ENCODE measurements at places on chromosomes 1 and 21. TPM values are rescaled to one million over a fixed set of nuclear protein-coding genes. Genes with fewer than 3 reads are reported as not detected.

The FCRL6 gene
- total RNA-seq: 0.55 TPM

The CHI3L1 gene
- not detected for total RNA-seq

The EXTL2 gene
- total RNA-seq: 3.0 TPM

The MSH4 gene
- total RNA-seq: 0.20 TPM

The SPATA45 gene
- not detected for total RNA-seq

The ITLN2 gene
- not detected for total RNA-seq

The ATF3 gene
- total RNA-seq: 7.8 TPM

The LCE2B gene
- not detected for total RNA-seq

The TRNAU1AP gene
- 4.1 TPM for total RNA-seq

The OR10R2 gene
- total RNA-seq: not detected

The PLEKHN1 gene
- total RNA-seq: not detected

The NDC1 gene
- 1.1 TPM for total RNA-seq

The CFHR4 gene
- not detected for total RNA-seq

The HNRNPCL1 gene
- not detected for total RNA-seq

The PRAMEF12 gene
- not detected for total RNA-seq

The TSPAN2 gene
- 16.4 TPM for total RNA-seq

The NDUFS2 gene
- total RNA-seq: 171 TPM

The ADCY10 gene
- total RNA-seq: 0.27 TPM

The SMCP gene
- not detected for total RNA-seq

The LRRC3 gene
- total RNA-seq: 4.6 TPM

The DCST1 gene
- total RNA-seq: not detected

The STUM gene
- total RNA-seq: 2.7 TPM

The ZNF678 gene
- 5.2 TPM for total RNA-seq

The AMY2A gene
- total RNA-seq: not detected

The CD247 gene
- total RNA-seq: 1.5 TPM

The ZNHIT6 gene
- 4.0 TPM for total RNA-seq

The PFKFB2 gene
- total RNA-seq: 84.2 TPM

The NBPF6 gene
- total RNA-seq: 0.32 TPM

The ADGRL4 gene
- total RNA-seq: 3.5 TPM

The C1orf87 gene
- not detected for total RNA-seq

The ERRFI1 gene
- total RNA-seq: 10.0 TPM

The PLA2G2D gene
- total RNA-seq: not detected

The CFHR5 gene
- not detected for total RNA-seq

The CLEC20A gene
- not detected for total RNA-seq

The MAP3K7CL gene
- 9.8 TPM for total RNA-seq

The STIL gene
- total RNA-seq: 16.3 TPM

The KCNJ15 gene
- not detected for total RNA-seq

The TDRD10 gene
- total RNA-seq: not detected

The COL24A1 gene
- 1.2 TPM for total RNA-seq

The PCSK9 gene
- total RNA-seq: 18.9 TPM

The TSEN15 gene
- 8.2 TPM for total RNA-seq

The ANGPTL1 gene
- 10.8 TPM for total RNA-seq

The LIN28A gene
- total RNA-seq: not detected

The MAP1LC3C gene
- total RNA-seq: not detected

The PTPRF gene
- 278 TPM for total RNA-seq

The MANEAL gene
- 4.1 TPM for total RNA-seq

The SMIM12 gene
- 30.1 TPM for total RNA-seq

The C1QTNF12 gene
- 52.8 TPM for total RNA-seq

The KRTAP19-2 gene
- total RNA-seq: not detected

The KIF14 gene
- 0.64 TPM for total RNA-seq

The SLC22A15 gene
- total RNA-seq: 1.9 TPM

The CCDC27 gene
- not detected for total RNA-seq

The ZFP69 gene
- 2.2 TPM for total RNA-seq

The PDE4B gene
- 14.8 TPM for total RNA-seq

The MROH9 gene
- not detected for total RNA-seq

The TAS1R1 gene
- total RNA-seq: not detected

The UBQLN4 gene
- 15.7 TPM for total RNA-seq

The C8B gene
- total RNA-seq: not detected

The FCRL5 gene
- 28.7 TPM for total RNA-seq

The NCMAP gene
- total RNA-seq: 0.37 TPM
